ENCODE measurements at places on chromosomes 4 and X.

DNA sequence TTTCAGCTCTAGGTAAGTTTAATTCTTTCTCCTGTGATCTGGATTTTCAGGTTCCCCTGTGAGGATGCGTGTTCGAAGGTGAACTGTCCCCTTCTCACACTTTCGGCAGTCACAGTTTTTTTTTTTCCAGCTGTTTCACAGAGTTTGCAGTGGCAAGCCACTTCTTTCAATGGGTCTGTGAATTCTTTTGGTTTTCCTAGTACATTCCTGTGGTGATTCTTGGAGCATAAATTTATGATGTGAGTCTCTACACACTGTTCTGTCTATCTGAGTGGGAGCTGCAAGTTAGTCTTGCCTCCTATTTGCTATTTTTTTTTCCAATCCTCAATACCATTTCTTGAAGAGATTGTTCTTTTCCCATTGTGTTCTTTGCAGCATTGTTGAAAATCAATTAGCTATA, 595.5 kb downstream of the RAPGEF2 start:
- DNase-seq: no peak

- DNase-seq: peak; percentile 82
These were observed 53.2 kb downstream of the SPRY1 start for GRCh38 chr4:123449780-123450179.

- no peak for DNase-seq
These were observed 5.7 kb downstream of the NSG1 start for GRCh38 chr4:4392501-4393183.

DNA sequence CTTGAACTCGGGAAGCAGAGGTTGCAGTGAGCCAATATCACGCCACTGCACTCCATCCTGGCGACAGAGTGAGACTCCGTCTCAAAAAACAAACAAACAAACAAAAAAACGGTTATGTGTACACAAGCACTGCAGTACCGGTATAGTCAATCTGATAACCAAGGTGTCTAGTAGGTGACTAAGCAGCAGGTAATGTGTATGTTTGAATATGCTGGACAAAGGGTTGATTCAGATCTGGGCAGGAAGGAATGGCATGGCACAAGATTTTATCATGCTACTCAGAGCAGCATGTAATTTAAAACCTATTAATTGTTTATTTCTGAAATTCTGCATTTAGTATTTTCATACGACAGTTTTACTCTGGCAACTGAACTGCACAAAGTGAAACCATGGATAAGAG, 41.7 kb downstream of the MAGEC1 start:
- DNase-seq: no peak

DNA sequence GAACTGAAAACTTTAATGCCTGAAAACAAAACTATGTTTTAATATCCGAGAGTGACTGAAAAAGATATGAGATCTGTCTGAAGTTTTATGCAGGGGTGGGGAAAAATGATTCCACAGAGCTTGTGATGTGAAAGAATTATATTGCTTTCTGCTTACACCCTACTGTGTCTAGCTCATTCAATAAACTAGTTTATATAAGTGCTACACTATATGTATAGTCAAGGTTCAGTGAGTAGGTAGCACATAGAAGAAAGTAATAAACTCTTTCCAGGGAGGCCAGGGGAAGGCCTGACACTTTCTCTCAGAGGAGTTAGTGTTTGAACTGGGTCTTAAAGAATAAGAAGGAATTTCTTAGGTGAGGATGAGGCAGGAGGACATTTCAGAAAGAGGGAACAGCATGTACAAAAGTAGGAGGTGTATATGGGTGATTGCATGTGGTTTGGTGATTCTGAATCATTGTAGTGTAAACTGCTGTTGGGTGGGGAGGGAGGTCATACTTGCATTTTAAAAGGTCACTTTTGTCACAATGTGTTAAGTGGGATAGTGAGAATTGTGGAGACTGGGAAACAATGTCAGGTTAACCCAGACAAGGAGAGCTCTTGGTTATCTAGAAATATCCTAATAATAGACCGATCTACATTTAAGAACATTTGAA, 25.1 kb upstream of the TEX13D start:
- DNase-seq: no peak

GRCh38 chr4:113232194-113232593, 182.7 kb downstream of the ANK2 start:
- no peak for DNase-seq

DNA sequence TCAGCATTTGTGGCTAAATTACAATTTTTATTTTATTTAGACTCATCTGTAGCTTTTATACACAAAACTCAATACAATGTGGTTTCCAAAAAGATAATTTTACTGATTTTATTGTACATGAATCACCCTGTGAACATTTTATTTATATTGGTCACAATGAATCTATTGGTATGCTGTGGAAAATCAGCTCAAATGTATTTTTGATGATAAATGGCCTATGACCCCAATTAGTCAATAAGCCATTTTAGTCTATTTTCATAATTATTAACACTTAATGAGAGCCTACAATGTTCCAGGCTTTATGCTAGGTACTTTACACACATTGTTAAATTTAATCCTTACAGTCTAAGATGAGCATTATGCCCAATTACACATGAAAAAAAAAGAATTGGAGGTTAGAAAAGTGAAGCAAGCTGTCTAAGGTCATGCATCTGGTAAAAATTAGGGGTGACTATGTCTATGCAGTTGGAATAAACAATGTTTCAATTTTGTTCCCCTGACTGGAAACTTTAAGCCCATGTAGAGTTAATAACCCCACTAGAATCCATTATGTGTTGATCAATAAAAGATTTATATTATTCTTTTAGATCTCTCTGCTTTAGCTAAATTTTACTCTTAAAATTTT, 344.7 kb downstream of the PABPC4L start:
- DNase-seq: no peak

DNA sequence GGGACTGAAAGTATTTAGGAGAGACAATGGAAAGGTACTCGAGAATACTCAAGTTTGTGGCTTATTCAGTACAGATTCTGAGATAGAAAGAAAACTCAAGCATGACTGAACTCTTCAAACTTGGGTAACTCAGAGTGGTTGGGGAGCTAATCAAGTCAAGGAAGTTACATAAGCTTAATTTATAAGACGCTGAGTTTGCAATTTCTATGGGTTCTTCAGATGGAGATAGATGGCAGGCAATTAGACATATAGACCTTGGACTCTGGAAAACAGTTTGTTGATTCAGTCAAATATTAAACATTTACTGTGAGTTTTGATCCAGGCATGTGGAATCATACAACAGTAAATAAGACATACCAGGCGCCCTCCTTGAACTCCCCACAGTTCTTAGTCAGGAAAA, 1749.9 kb upstream of the TENM3 start:
- DNase-seq: no peak

DNA sequence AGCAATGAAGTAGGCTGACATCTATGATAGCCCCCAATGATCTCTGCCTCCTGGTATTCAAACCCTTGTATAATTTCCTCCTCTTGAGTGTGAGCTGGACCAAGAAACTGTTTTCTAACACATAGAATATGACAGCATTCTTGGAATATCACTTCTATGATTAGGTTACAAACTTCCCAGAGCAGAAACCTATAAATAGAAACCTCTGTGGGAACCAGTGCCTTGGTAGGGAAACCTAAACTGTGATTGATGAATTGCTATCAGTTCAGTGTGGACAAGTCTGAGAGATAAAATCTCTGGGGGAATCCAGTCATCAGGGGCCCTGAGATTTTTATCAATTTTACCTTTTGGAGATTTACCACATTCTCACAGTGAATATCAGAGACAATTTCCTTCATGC, 756.5 kb upstream of the AGA start:
- no peak for DNase-seq

- DNase-seq: no peak
These were observed 93.7 kb upstream of the SOD3 start for GRCh38 chr4:24701683-24702082.

DNA sequence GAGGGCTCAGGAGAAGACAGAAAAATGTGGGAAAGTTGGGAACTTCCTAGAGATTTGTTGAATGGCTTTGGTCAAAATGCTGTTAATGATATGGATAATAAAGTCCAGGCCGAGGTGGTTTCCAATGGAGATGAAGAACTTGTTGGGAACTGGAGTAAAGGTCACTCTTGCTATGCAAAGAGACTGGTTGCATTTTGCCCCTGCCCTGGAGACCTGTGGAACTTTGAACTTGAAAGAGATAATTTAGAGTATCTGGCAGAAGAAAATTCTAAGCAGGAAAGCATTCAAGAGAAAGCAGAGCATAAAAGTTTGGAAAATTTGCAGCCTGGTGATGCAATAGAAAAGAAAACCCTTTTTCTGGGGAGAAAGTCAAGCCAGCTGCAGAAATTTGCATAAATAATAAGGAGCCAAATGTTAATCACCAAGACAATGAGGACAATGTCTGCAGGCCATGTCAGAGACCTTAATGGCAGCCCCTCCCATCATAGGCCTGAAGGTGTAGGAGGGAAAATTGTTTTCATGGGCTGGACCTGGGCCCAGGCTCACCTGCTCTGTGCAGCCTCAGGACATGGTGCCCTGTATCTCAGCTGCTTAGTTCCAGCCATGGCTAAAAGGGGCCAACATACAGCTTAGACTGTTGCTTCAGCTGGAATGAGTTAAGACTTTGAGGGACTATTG, 203.8 kb downstream of the RELL1 start:
- no peak for DNase-seq

DNA sequence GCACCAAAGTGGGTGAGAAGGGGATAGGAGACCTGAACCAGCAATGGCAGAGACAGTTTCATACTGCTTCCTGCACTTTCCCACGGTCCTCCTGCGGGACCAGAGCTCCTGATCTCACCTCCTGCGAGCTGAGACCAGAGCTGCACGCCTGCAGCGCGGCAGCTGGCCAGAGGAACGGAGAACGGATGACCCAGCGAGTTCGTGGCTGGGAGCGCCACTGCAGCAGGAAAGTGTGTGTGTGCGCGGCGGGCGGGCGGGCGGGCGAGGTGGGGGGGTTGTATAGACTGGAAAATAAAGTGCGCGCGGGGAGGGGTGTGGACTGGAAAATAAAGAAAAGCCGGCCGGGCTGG, 16.5 kb downstream of the MCF2 start:
- DNase-seq: no peak

- peak; percentile 54 for DNase-seq
These were observed 553 bp downstream of the SEPTIN6 start for GRCh38 chrX:119692191-119693039.

DNA sequence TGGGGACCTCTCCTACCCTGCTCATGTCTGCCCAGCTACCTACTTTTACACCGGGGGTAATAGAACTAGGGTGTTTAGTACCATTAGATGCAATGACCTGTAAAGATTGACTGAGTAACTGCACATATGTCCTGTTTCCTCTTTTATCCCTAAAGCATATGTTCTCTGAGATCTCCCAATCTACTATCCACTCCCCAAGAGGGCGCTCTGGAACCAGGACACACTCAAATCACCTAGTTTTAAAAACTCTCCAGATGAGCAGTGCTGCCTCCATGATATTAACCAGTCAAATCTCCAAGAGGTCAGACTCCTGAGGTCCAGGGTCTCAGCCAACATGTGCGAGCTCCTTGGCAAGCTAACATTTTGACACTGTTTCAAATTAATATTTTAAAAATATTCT, 87.0 kb upstream of the TSPAN5 start:
- DNase-seq: no peak

- DNase-seq: no peak
These were observed 142.3 kb downstream of the SHROOM4 start for GRCh38 chrX:50671661-50672060.

- no peak for DNase-seq
These were observed 512.0 kb upstream of the FAT1 start for GRCh38 chr4:187235456-187236170.

GRCh38 chrX:95974096-95974470, 710.6 kb upstream of the DIAPH2 start:
- no peak for DNase-seq

DNA sequence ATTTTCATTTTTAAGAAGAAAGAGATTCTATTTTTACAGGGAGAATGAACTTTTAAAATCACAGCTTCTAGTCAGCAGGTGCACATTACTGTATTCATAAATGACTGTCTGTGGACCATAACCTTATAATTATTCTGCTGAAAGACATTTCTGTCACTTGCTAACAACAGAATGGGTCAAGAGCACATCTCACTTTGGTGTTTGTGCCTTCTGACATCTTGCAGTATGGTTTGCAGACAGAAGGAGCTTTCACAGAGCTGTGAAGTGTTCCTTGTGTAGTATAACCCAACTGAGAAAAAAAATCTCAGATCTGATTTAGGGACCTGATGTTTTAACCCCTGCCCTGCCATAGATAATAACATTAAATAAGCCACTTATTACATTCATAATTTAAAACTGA, 131.4 kb upstream of the CTSO start:
- DNase-seq: no peak

- no peak for DNase-seq
These were observed 185.4 kb downstream of the INPP4B start for GRCh38 chr4:142660728-142661127.

DNA sequence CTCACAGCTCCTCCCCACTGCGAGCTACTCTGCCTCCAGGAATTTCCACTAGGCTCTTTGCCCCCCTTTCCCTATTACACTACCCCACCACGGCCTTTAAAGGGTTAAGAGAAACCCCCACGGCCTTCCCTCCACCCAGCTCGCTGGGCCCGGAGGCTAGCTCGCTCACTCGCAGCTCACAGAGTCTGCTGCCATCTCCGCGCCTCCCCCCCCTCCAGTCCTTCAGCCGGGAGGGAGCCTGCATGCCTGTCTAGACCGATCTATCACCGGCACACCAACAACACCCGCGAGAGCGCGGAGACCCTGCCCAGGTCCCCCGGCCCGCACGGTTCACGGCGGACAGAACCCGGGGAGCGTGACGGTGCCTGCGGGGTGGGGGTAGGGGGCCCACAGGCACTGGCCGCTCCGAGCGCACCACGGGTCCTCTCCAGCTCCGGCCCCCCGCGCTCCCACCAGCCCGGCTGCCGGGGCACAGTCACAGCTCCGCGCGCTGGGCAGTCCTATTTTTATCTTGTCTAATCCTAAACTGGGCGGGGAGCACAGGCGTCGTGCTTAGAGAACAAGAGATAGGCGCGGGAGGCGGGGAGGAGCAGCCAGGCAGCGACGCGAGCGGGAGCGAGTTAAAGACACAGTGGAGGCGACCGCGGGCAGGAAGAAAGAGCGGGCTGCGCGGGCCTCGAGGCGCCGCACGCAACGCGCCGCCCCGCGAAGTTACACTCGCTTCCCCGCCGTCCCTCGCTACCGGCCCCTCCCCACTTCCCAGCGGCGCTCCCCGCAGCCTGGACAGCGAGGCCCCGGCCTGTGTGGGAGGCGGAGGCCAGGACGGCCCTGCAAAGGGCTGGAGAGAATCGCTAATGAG, 3.5 kb downstream of the BCOR start:
- no peak for DNase-seq

GRCh38 chrX:16368696-16369095, 201.4 kb downstream of the MAGEB17 start:
- DNase-seq: no peak

DNA sequence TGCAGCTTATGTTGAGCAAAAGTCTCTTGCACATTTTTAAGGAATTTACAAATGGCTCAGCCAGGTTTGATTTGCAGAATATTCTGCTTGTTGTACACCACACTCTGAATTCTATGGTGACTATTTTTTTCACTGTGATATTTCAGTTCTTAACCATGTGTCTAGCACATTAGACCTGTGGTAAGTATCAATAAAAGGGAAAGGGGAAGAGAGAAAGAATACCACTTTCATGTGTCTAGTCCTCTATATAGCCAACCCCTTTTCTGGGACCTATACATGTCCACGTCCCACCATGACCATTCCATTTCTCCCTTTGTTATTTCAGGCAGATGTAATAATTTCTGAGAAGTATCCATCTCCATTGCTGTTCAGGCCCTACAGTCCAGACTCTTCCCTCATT, 121.3 kb upstream of the PNPLA4 start:
- no peak for DNase-seq
